ENCODE measurements at places on chromosomes 5 and 9.

DNA sequence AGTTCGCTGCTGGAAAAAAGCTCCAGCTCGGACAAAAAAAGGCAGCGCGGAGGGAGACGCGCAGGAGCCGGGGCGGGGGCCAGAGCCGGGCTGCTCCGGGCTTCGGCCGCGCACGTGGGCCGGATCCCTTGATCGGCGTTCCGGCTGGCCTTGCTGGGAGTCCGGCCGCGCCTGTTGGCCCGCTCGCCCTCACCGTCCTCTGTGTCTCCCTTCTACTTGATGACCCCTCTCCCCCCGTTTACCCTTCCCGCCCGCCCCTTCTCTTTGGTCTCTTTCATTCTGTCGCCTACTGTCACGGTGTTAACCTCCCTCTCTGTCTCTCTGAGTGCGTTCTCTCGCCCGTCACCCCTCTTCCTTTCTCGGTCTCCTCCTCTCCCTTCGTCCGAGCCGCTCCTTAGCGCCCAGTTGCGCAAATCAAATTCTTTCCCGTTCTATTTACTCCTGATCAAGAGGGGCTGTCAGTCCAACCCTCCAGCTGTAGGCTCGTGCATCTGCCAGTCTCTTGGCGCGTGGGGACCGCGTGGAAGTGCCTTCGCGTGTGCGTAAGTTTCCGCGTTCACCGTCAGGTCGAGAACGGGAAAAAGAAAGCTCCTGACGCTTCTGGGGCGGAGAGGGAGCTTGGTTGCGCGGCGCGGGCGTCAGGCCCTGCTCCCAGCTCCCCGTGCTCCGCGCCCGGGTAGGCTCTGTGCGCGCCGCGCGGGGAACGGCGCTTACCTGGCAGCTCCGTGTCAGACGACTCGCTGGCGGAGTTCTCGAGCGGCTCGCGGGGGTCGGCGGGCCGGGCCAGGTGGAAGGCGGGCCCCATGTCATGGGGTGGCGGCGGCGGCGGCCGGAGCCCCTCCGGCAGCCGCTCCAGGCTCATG is 798 bp downstream of the PITX1 start:
- peak overlapping the region; percentile 34 for H3K4me3 ChIP-seq
- peaks cover 6% of the 10 kb centered on the region for H3K4me1 ChIP-seq
- peaks cover 11% of the 10 kb centered on the region for H3K27me3 ChIP-seq
- no peak overlapping the region for H3K27ac ChIP-seq
- no peaks in the 10 kb centered on the region for H3K36me3 ChIP-seq
- no peak for DNase-seq

- H3K27ac ChIP-seq, result no peak overlapping the region
- no peaks in the 10 kb centered on the region for H3K27me3 ChIP-seq
- peaks cover 2% of the 10 kb centered on the region for H3K4me1 ChIP-seq
- H3K4me3 ChIP-seq, result no peak overlapping the region
- H3K36me3 ChIP-seq, result no peaks in the 10 kb centered on the region
These were observed 119.8 kb downstream of the TENT4A start for GRCh38 chr5:6832994-6833393.

DNA sequence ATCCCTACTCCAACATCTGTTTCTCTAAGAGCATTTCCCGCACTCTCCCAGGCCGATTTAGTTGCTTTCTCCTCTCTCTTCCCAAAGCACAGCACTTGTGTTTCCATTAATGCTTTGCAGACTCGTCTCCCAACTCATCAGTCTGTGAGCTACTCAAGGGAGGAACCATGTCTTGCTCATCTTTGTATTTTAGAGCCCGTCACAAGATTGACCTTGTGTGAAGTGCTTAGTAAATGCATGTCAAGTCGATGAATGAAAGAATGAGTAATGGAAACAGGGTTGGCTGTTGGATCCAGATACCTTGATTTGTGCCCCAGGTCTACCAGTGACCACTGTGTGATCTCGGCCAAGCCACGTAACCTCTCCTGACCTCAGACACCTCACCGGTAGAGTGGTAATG is 99.3 kb downstream of the KLF4 start:
- no peaks in the 10 kb centered on the region for H3K4me1 ChIP-seq
- no peaks in the 10 kb centered on the region for H3K36me3 ChIP-seq
- no peak overlapping the region for H3K4me3 ChIP-seq

DNA sequence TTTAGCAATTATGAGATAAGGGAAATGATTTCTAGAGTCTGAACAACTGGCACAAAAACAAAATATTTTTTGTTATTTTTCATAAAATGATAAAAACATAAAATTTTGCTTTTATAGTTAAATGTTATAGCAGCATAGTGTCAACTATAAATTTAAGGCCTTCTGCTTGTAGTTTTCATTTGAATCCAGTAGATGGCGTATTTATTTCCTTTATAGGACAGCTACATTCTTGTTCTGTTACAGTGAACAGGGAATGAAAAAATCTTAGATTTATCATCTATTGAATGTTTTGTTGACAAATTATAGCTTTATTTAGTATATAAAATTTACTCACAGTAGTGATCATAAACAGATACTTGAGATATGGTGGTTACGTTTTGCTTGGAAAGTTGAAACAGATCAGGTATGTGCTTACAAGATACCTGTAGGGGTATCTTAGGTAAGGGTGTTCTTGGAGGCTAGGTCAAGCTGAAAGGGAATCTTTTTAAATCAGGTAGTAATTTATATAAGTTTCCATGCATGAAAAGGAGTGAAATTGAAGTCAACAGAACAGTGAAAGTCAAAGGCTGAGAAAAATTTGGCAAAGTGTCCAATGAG is 239.3 kb upstream of the GRIN3A start:
- H3K4me1 ChIP-seq, result no peaks in the 10 kb centered on the region
- H3K27ac ChIP-seq, result no peak overlapping the region
- H3K36me3 ChIP-seq, result no peaks in the 10 kb centered on the region
- no peak overlapping the region for H3K4me3 ChIP-seq
- no peaks in the 10 kb centered on the region for H3K27me3 ChIP-seq

GRCh38 chr5:53469946-53470687 is 10.3 kb upstream of the FST start:
- DNase-seq, result no peak
- no peaks in the 10 kb centered on the region for H3K27me3 ChIP-seq
- H3K36me3 ChIP-seq, result no peaks in the 10 kb centered on the region
- H3K4me1 ChIP-seq, result no peaks in the 10 kb centered on the region
- no peak overlapping the region for H3K27ac ChIP-seq
- no peak overlapping the region for H3K4me3 ChIP-seq

DNA sequence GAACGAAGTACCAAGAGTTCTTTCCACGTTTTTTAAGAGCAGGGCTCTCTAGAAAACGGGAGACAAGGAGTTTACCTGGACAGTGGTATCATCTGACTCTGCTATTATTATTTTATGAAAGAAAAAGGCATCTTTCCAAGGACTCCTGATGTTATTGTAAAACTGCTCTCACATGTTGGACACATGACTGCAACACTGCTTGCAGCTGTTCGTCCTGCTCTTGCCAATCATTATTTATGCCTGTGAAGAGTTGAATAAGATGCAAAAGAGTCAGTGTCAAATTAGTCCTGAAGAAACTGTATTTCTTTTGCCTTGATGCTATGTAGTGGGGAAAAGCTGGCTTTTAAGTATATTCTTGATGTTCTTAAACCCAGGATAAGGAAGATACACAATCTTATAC is 284.5 kb upstream of the PTGER4 start:
- H3K27ac ChIP-seq, result no peak overlapping the region
- H3K4me1 ChIP-seq, result no peaks in the 10 kb centered on the region
- no peaks in the 10 kb centered on the region for H3K27me3 ChIP-seq

- no peak overlapping the region for H3K27ac ChIP-seq
- H3K4me3 ChIP-seq, result no peak overlapping the region
- no peaks in the 10 kb centered on the region for H3K4me1 ChIP-seq
- no peaks in the 10 kb centered on the region for H3K27me3 ChIP-seq
- no peaks in the 10 kb centered on the region for H3K36me3 ChIP-seq
- no peak for DNase-seq
These were observed 119.7 kb downstream of the ACTBL2 start for GRCh38 chr5:57362951-57363350.

GRCh38 chr9:69425136-69425801 is 100.3 kb downstream of the ENTREP1 start:
- no peak overlapping the region for H3K27ac ChIP-seq
- no peaks in the 10 kb centered on the region for H3K4me1 ChIP-seq
- no peak for DNase-seq
- no peaks in the 10 kb centered on the region for H3K36me3 ChIP-seq

GRCh38 chr9:9747787-9748186 is 865.0 kb downstream of the PTPRD start:
- no peak overlapping the region for H3K27ac ChIP-seq
- no peaks in the 10 kb centered on the region for H3K27me3 ChIP-seq
- no peak for DNase-seq
- no peaks in the 10 kb centered on the region for H3K4me1 ChIP-seq
- H3K36me3 ChIP-seq, result no peaks in the 10 kb centered on the region

Data from ovary (tissue), 10 donors.